Cortex of kidney (tissue), 1 donor: ENCODE measurements at places on chromosomes 2 and 18.

GRCh38 chr2:38060236-38061018 lies 15.5 kb downstream of the CYP1B1 start:
- no peak for DNase-seq

- no peak for DNase-seq
These were observed 13.6 kb downstream of the CRIM1 start for GRCh38 chr2:36369163-36369562.

GRCh38 chr2:68693951-68694350 lies 40.7 kb upstream of the ARHGAP25 start:
- no peak for DNase-seq

GRCh38 chr2:237307474-237307873 lies 106.5 kb downstream of the COL6A3 start:
- no peak for DNase-seq

- no peak for DNase-seq
These were observed 97.6 kb downstream of the C1D start for GRCh38 chr2:67965246-67965645.

- DNase-seq = no peak
These were observed 45.8 kb downstream of the LDLRAD4 start for GRCh38 chr18:13264091-13265007.
